GM12878 (cell line): ENCODE measurements at places on chromosomes 3 and 15. TPM values are rescaled to one million over a fixed set of nuclear protein-coding genes. Genes with fewer than 3 reads are reported as not detected.

- no peak overlapping the region for H3K4me3 ChIP-seq
- H3K4me1 ChIP-seq = no peaks in the 10 kb centered on the region
- H3K27me3 ChIP-seq = no peaks in the 10 kb centered on the region
Observed at GRCh38 chr3:188558343-188559071, 404.6 kb downstream of the LPP start.

DNA sequence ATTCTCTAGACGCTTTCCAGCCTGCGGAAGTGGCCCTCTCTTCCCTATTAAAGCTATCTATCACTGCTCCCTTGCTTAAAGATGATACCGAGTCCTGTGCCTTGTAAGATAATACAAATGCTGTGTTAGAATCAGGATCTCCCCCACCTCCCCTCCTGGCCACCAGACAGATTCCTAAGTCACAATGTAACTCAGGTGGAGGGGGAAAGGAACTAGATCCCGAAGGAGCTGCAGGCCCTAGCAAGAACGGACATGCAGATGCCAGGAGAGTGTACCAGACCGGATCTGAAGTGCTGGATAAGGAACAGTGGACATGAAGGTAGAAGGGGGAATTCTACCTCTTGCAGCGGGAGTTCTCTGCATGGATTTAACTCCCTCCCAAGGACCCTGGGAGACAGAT, 230.7 kb upstream of the LYSMD4 start:
- no peak overlapping the region for H3K27ac ChIP-seq
- H3K4me3 ChIP-seq = no peak overlapping the region
- H3K4me1 ChIP-seq = no peaks in the 10 kb centered on the region
- H3K27me3 ChIP-seq = no peaks in the 10 kb centered on the region

DNA sequence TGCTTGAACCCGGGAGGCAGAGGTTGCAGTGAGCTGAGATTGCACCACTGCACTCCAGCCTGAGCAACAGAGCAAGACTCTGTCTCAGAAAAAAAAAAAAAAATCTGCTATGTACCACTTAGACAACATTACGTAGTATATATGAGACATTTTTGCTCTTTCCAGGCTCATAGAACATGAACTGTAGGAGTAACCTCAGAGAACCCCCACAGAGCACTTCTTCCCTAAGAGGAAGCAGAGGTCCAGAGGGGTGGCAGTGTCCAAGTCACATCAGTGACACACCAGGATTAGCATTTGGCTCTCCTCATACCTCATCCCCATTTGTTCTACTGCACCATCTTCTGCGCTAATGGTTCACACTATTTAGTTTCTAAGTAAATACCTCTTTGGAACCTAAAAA, 33.7 kb downstream of the ARRDC4 start:
- H3K27me3 ChIP-seq = no peaks in the 10 kb centered on the region
- H3K36me3 ChIP-seq = no peaks in the 10 kb centered on the region
- H3K4me3 ChIP-seq = no peak overlapping the region
- no peaks in the 10 kb centered on the region for H3K4me1 ChIP-seq
- DNase-seq = no peak

GRCh38 chr3:22199095-22199494, 448.1 kb upstream of the ZNF385D start:
- H3K36me3 ChIP-seq = no peaks in the 10 kb centered on the region
- no peak overlapping the region for H3K4me3 ChIP-seq
- H3K27ac ChIP-seq = no peak overlapping the region
- DNase-seq = no peak

GRCh38 chr3:144586382-144586781, 614.8 kb downstream of the DIPK2A start:
- H3K36me3 ChIP-seq = no peaks in the 10 kb centered on the region
- H3K27me3 ChIP-seq = no peaks in the 10 kb centered on the region
- H3K4me1 ChIP-seq = no peaks in the 10 kb centered on the region
- no peak for DNase-seq
- no peak overlapping the region for H3K4me3 ChIP-seq
- no peak overlapping the region for H3K27ac ChIP-seq

DNA sequence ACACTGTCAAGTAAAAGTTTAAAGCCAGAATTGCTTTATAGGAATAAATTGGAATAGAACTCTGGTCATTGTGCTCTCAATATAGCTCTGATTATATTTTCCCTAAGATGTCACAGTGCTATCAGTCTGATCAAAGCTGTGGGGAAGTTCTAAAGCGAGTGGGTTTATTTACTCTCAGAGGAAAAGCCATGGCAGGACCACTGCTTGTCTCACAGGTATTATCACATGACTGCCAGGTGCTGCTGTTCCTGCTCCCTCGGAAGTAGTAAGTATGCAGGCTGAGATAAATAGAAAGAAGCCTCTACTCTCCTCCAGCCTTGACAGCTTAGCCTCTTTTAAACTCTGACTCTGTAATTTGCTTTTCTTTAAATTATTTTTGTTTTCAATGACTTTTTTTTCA, 49.1 kb upstream of the UTS2B start:
- no peak overlapping the region for H3K4me3 ChIP-seq
- peaks cover 35% of the 10 kb centered on the region for H3K36me3 ChIP-seq
- peaks cover 19% of the 10 kb centered on the region for H3K4me1 ChIP-seq
- DNase-seq = no peak
- H3K27me3 ChIP-seq = no peaks in the 10 kb centered on the region

DNA sequence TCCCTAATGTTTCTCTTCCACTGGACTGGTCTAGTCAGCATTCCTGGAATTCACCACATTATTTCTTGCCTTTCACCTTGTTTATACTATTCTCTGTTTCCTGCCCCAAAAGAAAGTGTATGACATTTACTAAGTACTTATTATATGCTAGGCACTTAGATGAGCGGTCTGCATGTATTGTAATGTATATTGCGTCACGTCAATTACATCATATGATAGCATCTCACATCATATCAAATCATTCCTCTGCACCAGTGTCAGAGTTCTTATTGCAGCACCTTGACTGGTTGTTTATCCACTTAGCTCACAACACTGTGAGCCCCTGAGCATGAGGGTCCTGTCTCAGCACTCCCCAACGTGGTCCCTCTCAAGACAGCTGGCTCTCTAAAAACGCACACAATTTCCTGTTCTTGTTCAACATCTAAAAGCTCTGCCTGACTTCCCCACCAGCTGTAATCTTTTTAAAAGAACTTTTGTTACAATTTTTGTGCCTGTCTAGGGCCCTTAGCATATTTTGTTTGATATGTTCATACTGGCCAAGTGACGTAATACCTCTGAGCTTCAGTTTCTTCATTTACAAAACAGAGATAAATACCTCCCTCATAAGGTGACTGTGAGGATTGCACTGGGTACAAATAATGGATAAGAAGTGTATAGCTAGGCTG, 58.8 kb downstream of the ARHGAP31 start:
- no peaks in the 10 kb centered on the region for H3K27me3 ChIP-seq
- peak overlapping the region; percentile 53 for H3K27ac ChIP-seq
- no peaks in the 10 kb centered on the region for H3K36me3 ChIP-seq
- no peak for DNase-seq
- peaks cover 40% of the 10 kb centered on the region for H3K4me1 ChIP-seq
- no peak overlapping the region for H3K4me3 ChIP-seq

DNA sequence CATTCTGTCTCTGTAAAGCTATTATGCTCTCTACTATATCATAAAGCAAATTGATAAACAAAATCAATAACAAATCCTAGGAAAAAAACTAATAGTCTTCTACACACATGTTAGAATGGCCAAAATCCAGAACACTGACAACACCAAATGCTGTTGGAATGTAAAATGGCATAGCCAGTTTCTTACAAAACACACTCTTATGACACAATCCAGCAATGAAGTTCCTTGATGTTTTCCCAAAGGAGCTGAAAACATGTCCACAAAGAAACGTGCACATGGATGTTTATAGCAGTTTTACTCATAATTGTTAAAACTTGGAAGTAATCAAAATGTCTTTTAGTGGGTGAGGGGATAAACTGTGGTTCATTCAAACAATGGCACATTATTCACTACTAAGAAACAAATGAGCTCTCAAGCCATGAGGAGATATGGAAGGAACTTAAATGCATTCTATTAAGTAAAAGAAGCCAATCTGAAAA, 32.7 kb downstream of the CADM2 start:
- H3K36me3 ChIP-seq = no peaks in the 10 kb centered on the region
- no peak overlapping the region for H3K4me3 ChIP-seq
- no peaks in the 10 kb centered on the region for H3K4me1 ChIP-seq
- no peaks in the 10 kb centered on the region for H3K27me3 ChIP-seq
- H3K27ac ChIP-seq = no peak overlapping the region

DNA sequence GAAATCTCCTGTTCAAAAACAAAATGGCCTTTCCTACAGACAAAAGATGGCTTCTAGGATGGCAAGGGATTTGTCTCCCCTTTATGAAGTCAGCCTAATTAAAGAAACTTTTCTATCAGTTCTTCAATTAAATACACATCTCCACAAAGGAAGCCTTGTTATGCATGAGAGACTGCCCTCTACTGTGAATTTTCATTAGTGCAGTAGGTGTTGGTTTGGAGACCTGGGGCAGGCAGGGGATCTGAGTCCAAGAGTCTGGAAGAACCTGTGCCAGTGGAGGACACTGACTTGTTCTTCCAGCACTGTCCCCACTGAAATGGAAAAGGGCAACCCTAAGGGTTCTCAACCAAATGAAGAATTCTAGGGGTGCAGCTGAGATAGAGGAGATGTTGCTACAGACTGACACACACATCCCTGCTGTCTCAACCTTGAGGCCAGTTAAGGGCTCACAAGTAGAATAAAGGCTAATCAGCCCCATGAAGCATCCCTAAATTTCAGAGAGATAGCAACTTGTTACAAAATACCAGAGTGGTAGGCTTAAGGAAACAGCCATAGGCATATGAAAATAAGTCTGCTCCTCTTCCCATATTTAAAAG, 174.0 kb upstream of the PRICKLE2 start:
- H3K27me3 ChIP-seq = no peaks in the 10 kb centered on the region
- no peak overlapping the region for H3K4me3 ChIP-seq
- no peak for DNase-seq

GRCh38 chr15:40829115-40829514, 607 bp upstream of the PPP1R14D start:
- no peaks in the 10 kb centered on the region for H3K4me1 ChIP-seq
- no peak for DNase-seq
- no peak overlapping the region for H3K27ac ChIP-seq
- no peaks in the 10 kb centered on the region for H3K36me3 ChIP-seq

GRCh38 chr3:187025656-187026316, 95.5 kb downstream of the ST6GAL1 start:
- no peaks in the 10 kb centered on the region for H3K27me3 ChIP-seq
- H3K27ac ChIP-seq = peak overlapping the region; percentile 92
- DNase-seq = peak; percentile 71
- H3K4me3 ChIP-seq = peak overlapping the region; percentile 76
- H3K36me3 ChIP-seq = no peaks in the 10 kb centered on the region

GRCh38 chr3:127096256-127097071, 96.5 kb upstream of the PRR23E start:
- H3K4me1 ChIP-seq = no peaks in the 10 kb centered on the region
- H3K36me3 ChIP-seq = no peaks in the 10 kb centered on the region
- H3K4me3 ChIP-seq = no peak overlapping the region
- no peak overlapping the region for H3K27ac ChIP-seq
- H3K27me3 ChIP-seq = peaks cover 1% of the 10 kb centered on the region

GRCh38 chr15:41150279-41150678, 34.2 kb upstream of the INO80 start:
- H3K27ac ChIP-seq = no peak overlapping the region
- H3K4me1 ChIP-seq = no peaks in the 10 kb centered on the region
- H3K27me3 ChIP-seq = no peaks in the 10 kb centered on the region
- no peak for DNase-seq
- H3K4me3 ChIP-seq = no peak overlapping the region
- no peaks in the 10 kb centered on the region for H3K36me3 ChIP-seq

GRCh38 chr3:62700357-62700756, 174.9 kb downstream of the CADPS start:
- no peak overlapping the region for H3K27ac ChIP-seq
- H3K4me3 ChIP-seq = no peak overlapping the region
- no peaks in the 10 kb centered on the region for H3K36me3 ChIP-seq
- no peaks in the 10 kb centered on the region for H3K4me1 ChIP-seq
- H3K27me3 ChIP-seq = no peaks in the 10 kb centered on the region

DNA sequence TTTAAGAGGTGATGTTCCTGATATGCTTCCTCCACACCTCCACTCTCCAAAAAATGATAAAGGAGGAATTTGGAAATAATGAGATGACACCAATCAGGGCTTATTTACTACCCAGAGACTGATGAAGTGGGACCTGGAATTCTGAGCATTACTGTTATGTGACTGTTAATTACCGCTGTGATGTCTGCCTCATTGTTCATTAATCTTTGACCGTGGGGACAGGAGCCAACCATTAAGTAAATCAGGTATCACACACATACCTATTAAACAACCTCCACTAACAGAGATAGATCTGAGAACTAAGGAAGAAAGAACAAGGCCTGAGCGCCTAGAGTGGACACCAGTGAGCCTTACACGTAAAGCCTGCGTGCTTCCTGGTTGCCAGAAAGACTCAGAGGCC, 37.7 kb downstream of the ABHD5 start:
- no peaks in the 10 kb centered on the region for H3K27me3 ChIP-seq
- no peak for DNase-seq
- no peaks in the 10 kb centered on the region; the same call in 1 of the 2 replicates for H3K36me3 ChIP-seq
- no peaks in the 10 kb centered on the region for H3K4me1 ChIP-seq
- H3K27ac ChIP-seq = no peak overlapping the region
- no peak overlapping the region for H3K4me3 ChIP-seq

- H3K27me3 ChIP-seq = no peaks in the 10 kb centered on the region
- H3K4me1 ChIP-seq = no peaks in the 10 kb centered on the region
- no peak overlapping the region for H3K4me3 ChIP-seq
- no peak overlapping the region for H3K27ac ChIP-seq
- H3K36me3 ChIP-seq = peaks cover 23% of the 10 kb centered on the region; the same call in 1 of the 2 replicates
Observed at GRCh38 chr3:47433796-47434195, 41.9 kb downstream of the SCAP start.

GRCh38 chr3:30167541-30168011, 438.8 kb upstream of the TGFBR2 start:
- no peak overlapping the region for H3K27ac ChIP-seq
- DNase-seq = no peak
- no peaks in the 10 kb centered on the region for H3K4me1 ChIP-seq

GRCh38 chr3:11221818-11222415, 50.3 kb upstream of the ATG7 start:
- no peak for DNase-seq
- no peak overlapping the region for H3K27ac ChIP-seq
- H3K36me3 ChIP-seq = no peaks in the 10 kb centered on the region
- H3K27me3 ChIP-seq = no peaks in the 10 kb centered on the region

- DNase-seq = no peak
- H3K27me3 ChIP-seq = no peaks in the 10 kb centered on the region
- peaks cover 14% of the 10 kb centered on the region for H3K4me1 ChIP-seq
- H3K27ac ChIP-seq = no peak overlapping the region
Observed at GRCh38 chr3:20130106-20130505, 55.9 kb downstream of the SGO1 start.

GRCh38 chr3:59286791-59287531, 237.1 kb upstream of the CFAP20DC start:
- no peak for DNase-seq
- H3K36me3 ChIP-seq = no peaks in the 10 kb centered on the region
- no peaks in the 10 kb centered on the region for H3K4me1 ChIP-seq

Gene FOXB1
- not detected in 2 replicates for total RNA-seq

Gene ATP13A5
- not detected in 2 replicates for total RNA-seq

Gene GOLGA8B
- total RNA-seq = 118 and 147 TPM in 2 replicates

Gene HRG
- 0.13 and 0.21 TPM in 2 replicates for total RNA-seq

Gene GNAT1
- total RNA-seq = not detected in 2 replicates

Gene SOX2
- total RNA-seq = 0.08 and 0.13 TPM in 2 replicates

Gene TMC3
- total RNA-seq = not detected in 2 replicates

Gene SLC6A20
- total RNA-seq = 1.5 and 3.5 TPM in 2 replicates

Gene UBA7
- 108 and 116 TPM in 2 replicates for total RNA-seq
